NCI-H524 treated with DMSO at 0.1 percent for 48 hours (cell line): ENCODE measurements at places on chromosomes 5 and 9.

- no peak for DNase-seq
Observed at GRCh38 chr9:83196946-83197345, 134.0 kb upstream of the RASEF start.

DNA sequence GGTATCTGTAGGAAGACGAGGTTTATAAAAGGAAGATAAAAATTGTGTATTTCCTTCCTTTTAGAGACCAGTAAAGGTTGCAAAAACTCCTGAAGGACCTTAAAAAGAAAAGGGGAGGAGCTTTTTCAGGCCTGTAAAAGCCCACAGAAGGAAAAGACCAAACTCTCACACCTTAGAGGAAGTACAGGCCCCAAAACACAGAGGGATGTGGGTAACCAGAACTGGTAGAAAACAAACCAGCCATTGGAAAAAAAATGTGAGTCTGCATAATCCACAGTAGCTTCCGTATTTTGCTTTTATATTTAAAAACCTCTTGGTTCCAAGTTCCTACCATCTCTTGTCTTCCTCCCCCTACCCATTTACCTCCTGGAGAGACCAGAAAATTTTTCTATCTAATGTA lies 8.5 kb downstream of the GIN1 start:
- no peak for DNase-seq

DNA sequence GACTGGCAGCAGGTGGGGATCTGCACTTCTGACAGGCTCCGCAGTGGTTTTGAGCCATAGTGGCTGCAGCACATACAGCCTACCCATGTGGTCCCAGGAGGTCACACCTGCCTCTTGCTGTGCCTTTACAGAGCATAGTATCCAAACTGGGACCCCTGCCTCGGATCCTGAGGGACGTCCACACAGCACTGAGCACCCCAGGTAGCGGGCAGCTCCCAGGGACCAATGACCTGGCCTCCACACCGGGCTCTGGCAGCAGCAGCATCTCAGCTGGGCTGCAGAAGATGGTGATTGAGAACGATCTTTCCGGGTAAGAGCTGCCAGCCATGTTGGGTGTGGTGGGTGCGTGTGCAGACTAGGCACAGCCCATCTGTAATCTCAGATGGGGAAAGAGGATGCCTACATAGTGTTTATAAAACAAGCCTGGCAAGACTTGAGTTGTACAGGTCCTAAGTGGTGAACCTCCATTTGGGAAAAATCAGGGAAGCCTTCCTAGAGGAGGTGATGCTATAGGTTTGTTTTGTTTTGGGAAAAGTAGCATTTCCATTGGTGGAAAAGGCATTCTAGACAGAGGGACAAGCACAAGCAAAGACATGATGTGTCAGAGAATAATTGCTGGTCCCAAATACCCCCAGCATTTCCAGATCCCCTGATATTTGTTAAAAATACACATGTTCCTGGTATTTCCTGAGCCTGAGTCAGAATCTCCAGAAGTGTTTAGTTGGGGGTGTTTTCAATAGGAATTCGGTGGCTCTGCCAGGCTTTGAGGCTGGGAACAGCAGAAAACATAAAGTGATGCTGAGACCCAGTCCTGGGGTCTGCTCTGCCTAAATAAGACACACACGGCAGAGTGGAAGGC lies 119.2 kb downstream of the DAB2IP start:
- no peak for DNase-seq

- no peak for DNase-seq
Observed at GRCh38 chr9:109328978-109329637, 8.2 kb upstream of the EPB41L4B start.

DNA sequence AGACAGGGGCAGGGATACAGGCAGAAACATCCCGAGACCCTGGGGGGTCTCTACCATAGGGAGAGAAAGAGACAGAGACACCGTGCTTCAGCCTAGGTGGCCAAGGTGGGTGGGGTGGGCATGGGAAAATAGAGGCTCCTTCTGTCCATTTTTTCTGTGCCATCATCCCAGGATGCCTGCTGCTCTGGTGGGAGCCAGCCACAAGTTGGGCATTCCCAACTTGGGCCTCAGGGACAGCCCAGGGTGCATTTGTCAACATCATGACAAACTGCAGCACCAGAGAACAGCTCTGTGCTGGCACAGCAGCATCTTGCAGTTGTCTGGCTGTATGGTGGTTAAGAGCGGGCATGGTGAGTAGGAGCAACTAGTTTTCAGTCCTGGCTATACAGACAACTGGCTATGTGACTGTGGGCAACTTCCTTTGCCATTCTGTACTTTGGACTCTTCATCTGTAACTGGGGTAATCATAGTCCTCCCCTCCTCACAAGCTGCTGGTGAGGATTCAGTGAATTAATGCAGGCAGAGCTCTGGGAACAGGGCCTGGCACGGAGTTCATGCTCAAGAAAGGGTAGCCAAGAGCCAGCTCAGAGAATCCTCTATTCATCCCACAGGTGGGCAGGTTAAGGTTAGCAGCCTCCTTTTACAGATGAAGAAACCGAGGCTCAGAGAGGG lies 100.4 kb downstream of the RGS3 start:
- DNase-seq: no peak

DNA sequence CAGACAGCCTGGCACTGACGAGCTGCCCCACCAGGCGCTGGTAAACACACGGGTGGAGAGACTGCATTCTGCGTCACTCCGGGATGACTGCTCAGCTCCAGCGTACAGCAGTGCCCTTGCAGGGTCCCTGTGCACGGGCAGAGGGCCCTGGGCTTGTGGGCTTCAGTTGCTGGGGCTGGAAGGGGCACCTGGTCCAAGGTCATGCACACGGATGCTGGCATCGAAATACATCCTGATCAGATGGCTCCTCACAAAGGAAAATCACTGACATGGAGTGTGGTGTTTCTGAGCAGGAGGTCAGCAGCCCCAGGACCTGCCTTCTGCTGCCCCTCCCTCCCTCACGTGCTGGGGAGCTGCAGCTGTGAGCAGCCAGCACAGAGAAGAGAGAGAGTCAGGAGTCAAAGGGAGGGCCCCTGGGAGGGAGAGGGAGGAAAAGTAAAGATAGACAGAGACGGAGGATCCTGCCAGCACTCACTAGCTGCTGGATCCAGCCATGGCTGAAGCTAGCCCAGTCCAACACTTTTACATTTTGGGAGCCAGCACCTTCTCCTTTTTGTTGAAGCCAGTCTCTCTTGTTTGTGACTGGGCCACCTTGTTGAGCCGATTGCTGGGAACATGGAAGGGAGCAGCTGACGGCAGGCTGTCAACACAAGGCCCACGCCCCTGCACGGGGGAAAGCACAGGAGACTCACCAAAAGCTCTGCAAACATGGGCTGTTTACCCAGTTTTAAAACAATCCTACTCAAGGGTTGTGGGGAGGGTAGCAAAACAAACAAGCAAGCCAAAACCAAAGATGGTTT lies 166.5 kb upstream of the PHYKPL start:
- no peak for DNase-seq

DNA sequence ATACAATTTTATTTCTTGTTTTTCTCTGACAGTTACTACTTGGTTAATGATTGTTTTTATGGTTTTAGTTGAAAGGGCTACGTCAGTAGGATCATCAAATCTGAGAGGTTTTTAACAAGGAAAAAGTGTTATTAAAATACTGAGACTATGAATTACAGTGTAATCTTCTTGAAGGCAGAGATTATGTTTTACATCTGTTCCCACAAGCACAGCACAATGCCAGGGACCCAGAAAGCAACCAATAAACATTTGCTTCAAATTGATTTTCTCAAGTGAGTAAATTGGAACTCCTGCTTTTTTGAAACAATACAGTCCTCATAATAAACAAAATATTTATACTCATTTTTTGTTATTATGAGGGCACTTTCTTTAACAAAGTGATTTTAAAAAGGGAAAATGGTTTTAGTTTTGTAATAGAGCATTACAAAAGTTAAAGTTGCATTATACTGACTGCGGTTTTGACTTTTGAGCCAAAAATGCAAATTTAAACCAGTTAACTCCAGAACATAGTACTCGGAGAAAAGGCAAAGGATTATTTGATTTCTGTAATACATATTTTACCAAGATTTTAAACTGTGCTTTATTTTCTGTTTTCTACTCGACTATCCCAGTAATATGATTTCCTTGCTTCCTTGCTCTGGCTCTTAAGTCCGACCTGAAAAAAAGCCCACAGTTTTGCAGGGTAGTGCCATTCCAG lies 176.9 kb downstream of the GDNF start:
- no peak for DNase-seq

- no peak for DNase-seq
Observed at GRCh38 chr5:122498163-122498562, 186.1 kb downstream of the SNCAIP start.

DNA sequence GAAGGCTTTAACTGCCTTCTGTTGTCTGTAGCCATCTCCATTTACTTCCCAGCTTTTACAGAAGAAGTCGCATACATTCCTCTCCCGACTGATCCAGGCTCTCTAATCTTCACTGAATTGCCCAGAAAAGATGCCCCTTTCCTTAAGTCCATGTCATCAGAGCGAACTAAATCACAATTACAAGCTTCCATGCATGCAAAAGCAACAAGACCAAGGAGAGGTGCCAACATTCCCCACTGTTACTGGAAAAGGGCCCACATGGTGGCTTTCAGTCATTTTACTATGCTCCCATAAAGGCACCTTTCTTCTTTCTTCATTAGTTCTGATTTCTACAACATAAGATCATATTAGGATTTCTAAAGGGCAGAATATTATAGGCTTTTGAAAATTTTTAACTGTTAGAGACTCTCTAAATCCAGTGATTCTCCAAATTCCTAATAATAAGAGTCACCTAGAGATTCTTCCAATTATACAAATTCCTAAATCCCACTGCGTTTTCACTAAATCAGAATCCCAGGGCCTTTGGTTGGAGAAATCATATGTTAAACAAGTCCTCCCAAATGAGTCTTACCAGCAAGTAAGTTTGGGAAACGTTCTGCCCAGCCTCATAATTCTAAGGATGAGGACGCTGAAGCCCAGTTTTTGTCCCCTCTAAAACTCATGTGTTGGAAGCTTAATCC lies 17.0 kb upstream of the ZFR start:
- DNase-seq: no peak

GRCh38 chr9:100352201-100352726 lies 478 bp downstream of the TEX10 start:
- no peak for DNase-seq

DNA sequence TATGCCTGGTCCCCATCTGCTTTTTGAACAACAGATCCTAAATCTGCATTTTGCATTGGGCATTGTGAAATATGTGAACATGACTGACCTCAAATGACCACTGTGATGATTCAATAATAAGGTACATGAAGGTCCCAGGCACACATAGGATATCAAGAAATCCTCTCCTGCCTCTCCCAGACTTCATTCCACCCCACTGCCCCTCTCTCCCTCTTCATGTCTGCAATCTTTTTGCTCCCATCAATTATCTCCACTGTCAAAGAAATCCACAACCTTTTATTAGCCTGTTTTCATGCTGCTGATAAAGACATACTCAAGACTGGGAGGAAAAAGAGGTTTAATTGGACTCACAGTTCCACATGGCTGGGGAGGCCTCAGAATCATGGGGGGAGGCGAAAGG lies 476.7 kb downstream of the CTNND2 start:
- DNase-seq: no peak

DNA sequence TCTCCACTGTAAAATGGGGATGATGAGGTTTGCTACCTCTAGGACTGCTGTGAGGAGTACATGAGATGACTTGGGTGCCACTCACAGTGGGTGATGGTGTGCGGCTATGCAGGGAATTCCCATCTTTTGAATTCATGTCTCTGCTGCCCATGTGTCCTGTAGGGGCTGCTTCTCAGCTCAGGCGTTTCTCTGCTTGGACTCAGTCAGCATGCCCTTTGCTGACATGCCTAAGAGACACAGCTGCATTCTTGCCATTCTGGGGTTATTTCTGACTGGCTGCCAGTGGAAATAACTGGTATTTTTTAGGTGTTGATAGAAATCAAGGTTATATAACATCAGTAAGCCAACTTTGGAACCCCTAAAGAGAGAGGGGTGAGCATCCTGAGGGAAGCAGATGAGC lies 24.3 kb upstream of the XPA start:
- DNase-seq: no peak

- peak; percentile 71 for DNase-seq
Observed at GRCh38 chr5:38420691-38421390, 135.6 kb downstream of the LIFR start.

DNA sequence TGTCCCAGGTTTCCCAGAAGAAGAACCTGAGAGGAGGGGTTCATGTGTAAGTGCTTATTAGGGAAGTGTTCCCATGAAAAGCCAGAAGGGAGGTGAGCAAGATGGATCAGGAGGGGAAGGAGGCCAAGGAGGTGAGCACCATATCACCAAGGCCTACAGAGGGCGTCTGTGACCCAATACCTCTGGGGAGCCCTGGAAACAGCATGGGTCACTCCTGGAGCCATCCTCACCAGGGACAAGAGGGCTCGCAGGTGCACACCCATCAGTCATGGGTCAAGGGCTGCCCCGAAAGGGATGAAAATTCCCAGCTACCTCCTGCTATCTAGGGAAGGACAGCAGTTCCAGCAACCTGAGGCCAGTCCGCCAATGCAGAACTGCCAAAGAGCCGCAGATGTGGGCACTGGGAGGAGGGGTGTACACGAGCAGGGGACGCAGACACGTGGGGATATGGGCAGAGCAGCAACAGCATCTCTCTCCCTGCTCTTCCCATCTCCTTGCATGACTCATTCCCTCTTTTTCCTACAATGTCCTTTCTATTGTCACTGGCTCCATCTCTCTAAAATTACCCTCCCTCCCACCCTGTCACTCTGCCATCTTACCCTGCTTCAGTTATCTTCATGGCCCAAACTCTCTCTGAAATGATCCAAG lies 167.6 kb upstream of the FSTL4 start:
- no peak for DNase-seq

GRCh38 chr9:35771075-35771433 lies 17.0 kb upstream of the MSMP start:
- DNase-seq: no peak

- no peak for DNase-seq
Observed at GRCh38 chr9:68755752-68756151, 50.7 kb downstream of the PIP5K1B start.

DNA sequence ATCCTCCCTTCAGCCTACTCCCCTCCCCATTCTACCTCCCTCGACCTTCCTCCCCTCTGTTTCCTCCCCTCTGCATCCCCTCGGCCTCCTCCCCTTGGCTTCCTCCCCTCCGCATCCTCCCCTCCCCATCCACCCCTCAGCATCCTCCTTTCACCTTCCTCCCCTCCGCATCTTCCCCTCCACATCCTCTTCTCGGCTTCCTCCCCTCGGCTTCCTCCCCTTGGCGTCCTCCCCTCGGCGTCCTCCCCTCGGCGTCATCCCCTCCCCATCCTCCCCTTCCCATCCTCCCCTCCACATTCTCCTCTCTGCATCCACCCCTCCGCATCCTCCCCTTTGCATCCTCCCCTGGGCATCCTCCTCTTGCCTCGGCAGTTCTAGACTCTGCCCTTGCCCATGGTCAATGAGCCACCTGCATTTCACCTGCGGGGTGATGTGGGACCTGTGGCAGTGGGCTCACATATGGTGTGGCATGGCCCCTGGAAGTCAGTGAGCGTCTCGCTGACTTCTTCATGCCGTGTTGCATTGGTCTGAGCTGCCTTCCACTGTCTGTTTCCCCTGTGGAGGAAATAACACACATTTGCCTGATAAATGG lies 113.0 kb downstream of the WNK2 start:
- no peak for DNase-seq

DNA sequence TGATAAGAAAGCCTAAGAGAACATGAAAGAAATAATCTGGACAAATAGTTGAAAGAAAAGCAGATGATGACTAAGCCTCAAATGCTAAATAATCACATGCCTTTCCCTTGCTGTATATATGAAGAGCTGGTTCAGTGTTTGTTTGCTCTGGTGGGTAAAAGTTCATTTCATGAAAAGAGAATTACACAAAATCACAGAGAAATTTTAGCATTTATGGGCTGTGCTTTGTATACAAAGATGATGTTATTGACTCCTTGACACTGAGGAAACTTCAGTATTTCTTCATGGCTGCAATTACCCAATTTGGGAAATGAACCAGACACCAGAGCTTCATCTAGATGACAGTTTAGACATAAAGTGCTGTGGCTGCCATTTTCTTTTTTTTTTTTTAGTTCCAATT lies 527.2 kb downstream of the NR2F1-AS1 start:
- DNase-seq: no peak
